Activated T-cell treated with anti-CD3 and anti-CD28 coated beads, Interleukin-2, amount 50 U/mL, for 72 hours (primary cell): ENCODE measurements at places on chromosomes 11 and 22.

DNA sequence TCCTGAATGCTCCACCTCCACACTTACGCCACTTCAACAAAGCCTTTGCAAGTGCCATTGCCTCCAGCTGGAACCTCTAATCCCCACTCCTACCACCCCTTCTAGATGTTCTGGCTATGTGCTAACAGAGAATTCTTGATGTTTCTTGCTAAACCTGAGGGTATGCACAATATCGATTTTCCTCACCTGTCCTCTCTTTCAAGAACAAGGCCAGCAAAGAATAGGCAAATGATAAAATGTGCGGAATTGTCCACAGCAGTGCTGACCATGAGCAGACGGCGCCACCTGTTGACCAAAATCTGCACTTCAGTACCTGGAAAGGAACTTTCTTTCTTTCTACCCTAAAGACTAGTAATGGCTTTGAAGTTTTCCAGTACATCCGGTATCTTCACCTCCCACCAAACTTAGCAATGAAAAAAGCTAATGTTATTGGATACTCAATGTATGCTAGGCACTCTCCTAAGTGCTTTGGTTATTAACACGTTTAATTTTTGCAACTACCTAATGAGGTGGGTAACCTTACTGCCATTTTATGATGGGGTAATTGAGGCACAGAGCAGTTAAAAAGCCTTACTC, 3.4 kb downstream of the TIMM10 start:
- peak; percentile 74 for DNase-seq

- DNase-seq, result no peak
These were observed 56.8 kb upstream of the FADD start for GRCh38 chr11:70146299-70146698.

DNA sequence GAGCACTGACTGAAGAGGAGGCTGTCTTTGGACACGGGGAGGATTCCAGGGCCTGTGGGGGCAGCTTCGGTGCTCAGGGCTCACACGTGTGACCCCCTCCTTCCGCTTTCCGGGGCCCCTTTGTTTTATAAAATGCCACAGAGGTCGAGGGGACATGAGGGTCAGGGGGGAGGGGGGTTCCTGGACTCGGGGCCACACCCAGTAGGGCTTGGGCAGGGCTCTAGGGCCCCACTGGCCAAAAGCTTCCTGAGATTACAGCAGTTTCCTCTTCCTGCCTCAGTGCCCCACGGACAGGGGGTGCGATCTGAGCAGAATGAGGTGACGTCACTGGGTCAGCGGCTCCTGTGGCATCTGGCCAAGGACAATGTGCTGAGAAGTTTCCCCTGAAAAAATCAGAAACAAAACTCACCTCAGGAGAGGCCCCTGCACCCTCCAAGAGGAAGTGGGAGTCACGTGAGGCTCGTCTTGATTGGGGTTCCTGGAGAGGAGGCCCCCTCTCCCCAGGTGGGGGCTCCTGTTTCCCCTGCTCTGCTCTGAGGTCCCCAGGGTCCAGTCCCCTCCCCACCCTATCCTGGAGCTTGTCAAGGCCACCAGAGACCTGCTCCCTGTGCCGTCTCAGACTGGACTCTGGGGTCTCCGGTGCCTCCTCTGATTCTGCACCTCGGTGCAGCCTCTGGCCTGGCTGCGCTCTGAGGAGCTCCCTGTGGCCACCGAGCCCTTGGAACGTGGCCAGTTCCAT, 6.4 kb upstream of the IFITM3 start:
- peak; percentile 82 for DNase-seq

DNA sequence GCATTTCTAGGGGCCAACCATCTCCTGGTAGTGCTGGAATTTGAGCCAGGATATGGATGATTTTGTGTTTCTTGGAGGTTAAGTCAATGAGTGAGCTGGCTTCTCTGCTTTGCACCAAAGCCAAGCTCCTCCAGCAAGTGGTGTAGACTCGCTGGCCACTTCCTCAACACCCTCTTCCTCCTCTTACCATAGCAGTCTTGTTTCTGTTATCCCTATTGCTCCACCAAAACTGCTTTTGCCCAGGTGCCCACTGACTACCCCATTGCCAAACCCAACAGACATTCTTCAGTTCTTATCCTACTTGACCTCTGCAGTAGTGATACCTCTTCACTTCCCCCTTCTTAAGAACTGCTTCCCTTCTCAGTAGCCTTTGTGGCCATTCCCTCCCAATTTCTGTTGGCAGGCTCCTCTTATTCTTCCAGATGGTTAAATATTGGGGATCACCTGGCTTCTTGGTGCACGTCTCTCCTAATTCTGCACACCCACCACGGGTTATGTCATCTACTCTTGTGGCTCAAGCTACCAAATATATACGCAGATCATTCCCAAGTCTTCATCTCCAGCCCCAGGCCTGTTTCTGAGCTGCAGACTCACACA, 7.0 kb upstream of the PRG2 start:
- DNase-seq, result no peak

GRCh38 chr11:73715541-73715940, 45.3 kb downstream of the RAB6A start:
- DNase-seq, result no peak

GRCh38 chr22:38481871-38482332, 14.0 kb downstream of the KDELR3 start:
- no peak for DNase-seq

DNA sequence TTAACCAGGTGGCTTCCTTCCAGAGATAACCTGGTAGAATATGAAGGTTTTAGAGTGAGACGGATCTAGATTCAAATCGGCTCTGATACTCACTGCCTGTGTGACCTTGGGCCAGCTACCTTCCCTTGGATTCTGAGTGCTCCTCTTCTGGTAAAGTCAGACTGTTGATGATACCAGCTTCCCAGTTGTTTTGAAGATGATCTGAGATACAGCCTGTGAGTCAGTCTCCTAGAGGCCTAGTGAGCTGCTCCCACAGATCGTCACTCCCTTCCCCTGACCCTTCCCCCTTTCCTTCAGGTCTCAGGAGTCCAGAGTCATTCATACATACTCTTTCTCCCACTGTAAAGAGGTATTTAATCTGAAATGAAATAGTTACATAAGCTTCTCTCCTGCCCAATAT, 207.8 kb downstream of the GRIK4 start:
- DNase-seq, result no peak

DNA sequence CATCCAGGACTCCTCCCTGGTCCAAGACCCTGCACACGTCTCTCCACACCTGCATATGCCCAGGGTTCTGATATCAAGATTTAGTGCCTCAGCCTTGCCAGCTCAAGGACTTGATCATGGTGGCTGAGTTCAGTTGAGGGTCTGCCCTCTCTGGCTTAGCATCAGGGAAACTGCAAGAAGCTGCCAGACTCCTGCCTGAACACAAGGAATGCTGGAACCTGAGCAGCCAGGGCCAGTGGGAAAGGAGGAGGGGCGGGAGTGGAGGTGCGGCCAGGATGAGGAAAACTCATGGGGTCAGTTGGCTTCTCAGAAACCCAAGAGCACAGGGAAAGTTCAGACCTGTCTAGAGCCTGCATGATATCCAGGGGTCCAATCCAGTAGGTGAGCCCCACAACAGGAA, 546.1 kb downstream of the BUD13 start:
- DNase-seq, result no peak

GRCh38 chr11:87007963-87008362, 29.8 kb upstream of the TMEM135 start:
- DNase-seq, result no peak

GRCh38 chr11:2289350-2289749, 12.4 kb downstream of the C11orf21 start:
- no peak for DNase-seq

- DNase-seq, result no peak
These were observed 81.3 kb downstream of the PHF21A start for GRCh38 chr11:46039990-46040389.
